ENCODE measurements at places on chromosomes 1 and 21.

- DNase-seq: no peak
Observed at GRCh38 chr1:152442301-152442700, 28.2 kb upstream of the CRNN start.

GRCh38 chr1:7809742-7810141 is 25.7 kb downstream of the PER3 start:
- no peak for DNase-seq

DNA sequence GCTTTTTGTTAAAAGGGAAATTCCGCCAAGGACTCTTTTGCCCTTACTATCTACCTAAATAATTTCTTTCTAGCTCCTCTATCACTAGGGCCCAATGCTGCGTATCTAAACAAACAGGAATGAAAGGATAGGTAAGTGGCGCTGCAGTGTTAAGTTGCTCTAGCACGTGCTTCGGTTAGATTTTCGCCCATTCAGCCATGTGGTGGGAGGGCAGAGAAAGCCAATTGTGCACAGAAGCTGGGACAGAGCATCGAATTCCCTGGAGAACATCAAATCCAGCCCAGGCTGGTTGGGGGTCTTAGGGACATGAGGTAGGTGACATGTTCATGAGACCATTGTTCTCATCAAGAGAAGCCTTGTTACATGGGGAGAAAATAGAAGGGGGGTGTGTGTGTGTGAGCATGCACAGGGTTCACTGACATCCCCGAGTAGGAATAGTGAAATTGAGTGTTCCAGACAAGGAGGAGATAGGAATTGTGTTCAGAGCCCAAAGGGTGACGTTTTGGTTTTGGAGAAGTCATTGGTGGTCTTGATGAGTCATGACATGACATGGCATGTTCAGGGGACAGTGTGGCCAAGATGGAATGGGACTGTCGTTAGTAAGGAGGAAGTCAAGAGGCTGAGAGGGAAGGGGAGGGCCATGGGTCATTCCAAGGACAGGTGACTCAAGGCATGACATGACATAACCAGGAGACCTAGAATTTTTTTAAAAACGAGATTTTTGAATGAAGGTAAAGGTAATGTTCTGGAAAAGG is 107.1 kb downstream of the TLR5 start:
- no peak for DNase-seq

- no peak for DNase-seq
Observed at GRCh38 chr1:200033511-200034261, 6.2 kb downstream of the NR5A2 start.

- no peak for DNase-seq
Observed at GRCh38 chr1:210600421-210601159, 271.9 kb downstream of the HHAT start.
